ENCODE measurements at places on chromosomes 13 and 19. TPM values are rescaled to one million over a fixed set of nuclear protein-coding genes. Genes with fewer than 3 reads are reported as not detected.
A peak's percentile ranks its signal among the peaks of the same experiment; 100 is the strongest.

GRCh38 chr13:62290542-62290941 is 874.9 kb upstream of the PCDH20 start:
- no peak for DNase-seq

- no peak for DNase-seq
These were observed 128.8 kb downstream of the LMO7 start for GRCh38 chr13:75764926-75765310.

GRCh38 chr13:76764916-76765315 is 121.3 kb downstream of the KCTD12 start:
- DNase-seq: no peak

- DNase-seq: peak; percentile 42
These were observed 753 bp downstream of the ZNF235 start for GRCh38 chr19:44303976-44304568.

Gene YJU2
- total RNA-seq: 16.8 TPM

Gene SULT2A1
- total RNA-seq: not detected

Gene ACP7
- 0.29 TPM for total RNA-seq

Data from LHCN-M2 (cell line).